OCI-M1 (cell line): ENCODE measurements at places on chromosomes 3 and 15.

GRCh38 chr3:148455098-148455497, 242.6 kb upstream of the AGTR1 start:
- no peak for DNase-seq

- peak; percentile 4 for DNase-seq
These were observed 141.4 kb downstream of the TBL1XR1 start for GRCh38 chr3:177055605-177056571.

DNA sequence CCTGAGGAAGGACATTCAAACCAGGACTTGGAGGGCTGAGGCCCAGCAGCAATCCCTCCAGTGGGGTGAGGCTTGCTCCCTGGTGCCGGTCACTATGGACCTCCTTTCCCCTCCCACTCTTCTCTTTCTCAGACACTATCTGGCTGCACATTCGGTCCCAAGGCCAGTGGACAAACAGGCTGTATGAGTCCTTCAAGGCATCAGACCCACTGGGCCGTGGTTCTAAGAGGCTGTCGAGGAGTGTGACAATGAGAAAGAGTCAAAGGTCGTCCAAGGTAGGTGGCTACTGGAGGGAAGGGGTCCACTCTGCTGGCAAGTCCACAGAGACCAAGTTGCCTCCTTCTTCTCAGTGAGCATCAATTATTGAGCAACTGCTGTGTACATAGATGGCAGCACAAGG, 28.0 kb downstream of the NOX5 start:
- no peak for DNase-seq

DNA sequence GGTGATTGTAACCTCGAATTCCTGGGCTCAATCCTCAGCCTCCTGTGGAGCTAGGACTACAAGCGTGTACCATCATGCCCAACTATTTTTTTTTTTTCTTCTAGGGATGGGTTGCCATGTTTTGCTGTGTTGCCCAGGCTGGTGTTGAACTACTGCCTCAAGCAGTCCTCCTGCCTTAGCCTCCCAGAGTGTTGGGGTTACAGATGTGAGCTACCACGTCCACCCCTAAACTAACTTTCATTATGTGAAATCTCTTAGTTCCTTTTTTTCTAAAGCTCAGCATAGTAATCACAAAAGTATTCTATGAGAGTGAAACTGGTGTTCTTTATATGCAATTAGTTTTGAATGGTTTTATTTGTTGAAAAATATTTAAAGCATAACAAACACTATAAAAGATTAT, 92.1 kb downstream of the XRN1 start:
- DNase-seq, result no peak

DNA sequence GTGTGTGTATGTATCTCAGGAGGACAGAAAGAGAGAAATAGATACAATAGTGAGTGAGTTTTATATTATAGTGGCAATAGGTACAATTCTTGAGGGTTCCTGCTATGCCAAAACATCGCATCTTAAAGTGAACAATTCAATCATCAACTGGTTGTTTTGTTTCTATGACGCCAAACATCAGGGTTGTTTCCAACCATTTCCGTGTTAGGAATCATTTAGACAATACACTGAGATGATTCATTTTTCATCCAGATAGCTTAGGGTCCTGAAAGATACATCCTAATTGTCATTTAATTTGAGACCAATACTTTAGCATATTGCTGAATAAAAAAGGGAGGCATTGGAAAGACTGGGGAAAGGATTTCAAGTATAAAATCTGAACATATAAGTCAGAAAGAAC, 472.2 kb downstream of the MCTP2 start:
- DNase-seq, result no peak

DNA sequence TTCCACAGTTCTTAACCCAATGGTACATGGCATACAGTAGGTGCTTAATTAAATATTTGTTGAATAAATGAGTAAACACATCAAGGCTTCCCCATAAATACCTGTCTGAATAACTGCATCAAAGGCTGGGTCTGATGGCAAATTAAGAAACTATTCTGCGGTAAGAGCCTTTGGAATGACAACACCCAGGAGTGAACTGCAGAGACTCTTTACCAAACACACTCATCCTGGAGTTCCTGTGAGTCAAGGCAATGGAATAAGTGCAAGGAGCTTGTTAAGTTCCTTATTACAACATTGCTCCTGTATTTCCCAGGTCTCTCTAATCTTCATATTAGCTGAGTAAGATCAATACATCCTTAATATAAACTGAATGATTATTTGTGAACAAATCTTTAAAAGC, 119.9 kb upstream of the STT3B start:
- DNase-seq, result no peak

DNA sequence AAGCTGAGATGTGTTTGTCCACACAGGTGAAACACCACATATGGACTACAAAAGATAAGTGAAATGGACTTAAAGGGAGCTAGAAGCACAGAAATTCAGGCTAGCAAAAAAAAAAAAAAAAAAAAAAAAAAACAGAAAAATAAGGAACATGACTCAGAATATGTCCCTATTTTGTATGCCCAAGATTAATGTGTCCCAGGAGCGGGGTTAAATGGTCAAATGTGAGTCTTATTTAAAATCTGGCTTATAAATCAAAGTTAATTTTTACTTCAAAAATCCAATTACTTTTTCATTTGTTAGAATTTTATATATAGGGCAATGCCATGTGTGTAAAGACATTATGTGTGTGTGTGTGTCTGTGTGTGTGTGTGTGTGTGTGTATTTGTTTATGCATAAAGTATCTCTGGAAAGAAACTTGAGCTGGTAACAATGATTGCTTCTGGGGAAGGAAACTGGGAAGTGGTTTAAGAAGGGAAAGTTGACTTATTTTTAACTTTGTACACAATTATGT, 986.5 kb downstream of the ROBO2 start:
- DNase-seq, result no peak

- DNase-seq, result no peak
These were observed 18.0 kb downstream of the SLC6A1 start for GRCh38 chr3:11010426-11011165.

DNA sequence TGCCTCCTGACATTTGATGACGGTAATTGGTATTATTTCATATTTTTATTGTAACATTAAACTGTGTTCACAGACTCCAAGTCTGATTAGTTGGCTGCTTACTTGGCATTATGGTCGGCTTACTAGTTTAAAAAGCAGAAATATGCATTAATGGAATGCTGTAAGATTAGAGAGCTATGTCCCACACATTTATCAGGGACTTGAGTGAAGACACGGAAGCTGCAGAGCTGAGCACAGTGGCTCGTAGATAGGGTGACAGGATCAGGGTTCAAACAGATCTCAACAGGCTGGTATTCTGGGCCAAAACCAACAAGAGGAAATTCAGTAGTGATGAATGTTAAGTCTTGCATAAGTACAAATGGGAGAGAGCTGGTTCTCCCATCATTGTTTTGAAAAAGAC, 113.8 kb downstream of the ADAMTSL3 start:
- no peak for DNase-seq

- DNase-seq, result no peak
These were observed 39.2 kb downstream of the TFRC start for GRCh38 chr3:196042673-196043072.

DNA sequence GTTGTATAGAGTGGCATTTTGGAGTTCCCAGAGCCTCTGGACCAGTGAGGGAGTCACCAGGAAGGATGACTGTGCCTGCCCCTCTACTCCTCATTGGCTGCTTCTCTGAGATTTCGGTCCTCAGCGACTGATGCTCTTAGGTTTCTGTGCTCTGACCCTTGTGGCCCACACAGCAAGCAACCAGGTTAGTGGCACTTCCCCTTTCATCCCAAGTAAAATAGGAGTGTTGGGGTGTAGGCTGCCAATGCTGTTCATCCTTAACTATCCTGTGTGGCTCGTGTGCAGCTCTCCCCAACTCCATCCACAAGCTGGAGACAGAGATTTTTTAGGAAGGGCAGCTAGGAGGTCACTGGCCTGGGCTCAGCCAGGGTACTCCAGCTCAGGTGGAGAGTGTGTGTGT, 21.3 kb downstream of the PRR23A start:
- DNase-seq, result no peak

- DNase-seq, result no peak
These were observed 165.0 kb downstream of the SUCNR1 start for GRCh38 chr3:152038490-152038889.

DNA sequence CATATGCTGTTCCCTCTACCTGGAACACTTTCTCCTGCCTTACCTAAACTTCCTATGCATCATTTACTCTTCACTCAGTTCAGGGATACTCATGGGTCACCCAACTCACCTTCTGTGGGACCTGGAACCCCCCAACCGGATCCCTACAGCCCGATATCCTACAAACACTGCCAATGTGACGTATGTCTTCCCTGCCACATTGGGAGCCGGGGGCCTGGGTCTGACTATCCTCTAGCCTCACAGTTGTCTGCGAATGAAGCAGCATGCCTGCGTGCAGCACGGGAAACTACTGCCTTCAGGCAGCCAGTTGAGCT, 405 bp downstream of the NPRL2 start:
- no peak for DNase-seq

DNA sequence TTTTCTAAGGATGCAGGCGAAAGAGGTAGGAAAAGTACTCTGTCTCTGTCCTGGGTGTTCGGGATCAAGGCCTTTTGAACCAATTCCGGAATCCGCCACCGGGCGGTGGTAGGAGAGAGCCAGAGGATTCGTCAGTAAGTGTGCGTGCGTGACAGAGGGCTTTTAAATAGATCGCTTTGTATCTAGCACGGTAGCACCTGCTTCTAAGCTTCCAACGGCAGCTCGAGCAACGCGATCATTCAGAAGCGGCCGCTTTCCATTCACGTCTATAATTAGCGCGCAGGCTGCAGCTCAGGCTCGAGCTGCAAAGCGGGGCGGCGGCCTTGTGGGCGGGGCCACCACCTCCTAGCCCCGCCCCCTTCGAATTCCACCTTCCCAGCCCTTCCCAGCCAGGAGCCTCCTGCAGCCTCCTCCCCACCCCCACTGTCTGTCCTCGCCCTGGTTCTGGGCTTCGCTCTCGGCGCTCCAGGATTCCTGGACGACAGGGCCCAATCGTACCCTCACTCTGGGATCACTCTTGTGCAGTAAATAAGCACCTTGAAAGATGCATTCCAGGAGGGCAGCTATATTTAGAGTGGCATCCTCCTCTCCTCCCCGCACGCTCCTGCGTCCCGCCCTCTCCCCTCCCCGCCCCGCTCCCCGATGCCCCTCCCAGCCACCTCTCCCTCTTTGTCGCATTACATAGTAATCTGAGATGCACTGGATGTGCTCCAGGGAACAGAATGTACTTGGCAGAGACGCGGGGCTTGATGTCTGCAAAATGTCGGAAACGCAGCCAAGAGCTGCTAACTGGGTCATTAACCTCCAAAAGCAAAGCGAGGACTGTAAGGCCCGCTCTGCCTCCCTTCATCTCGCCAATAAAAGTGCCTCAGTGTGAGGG, 224.1 kb upstream of the TPRG1 start:
- DNase-seq, result no peak

DNA sequence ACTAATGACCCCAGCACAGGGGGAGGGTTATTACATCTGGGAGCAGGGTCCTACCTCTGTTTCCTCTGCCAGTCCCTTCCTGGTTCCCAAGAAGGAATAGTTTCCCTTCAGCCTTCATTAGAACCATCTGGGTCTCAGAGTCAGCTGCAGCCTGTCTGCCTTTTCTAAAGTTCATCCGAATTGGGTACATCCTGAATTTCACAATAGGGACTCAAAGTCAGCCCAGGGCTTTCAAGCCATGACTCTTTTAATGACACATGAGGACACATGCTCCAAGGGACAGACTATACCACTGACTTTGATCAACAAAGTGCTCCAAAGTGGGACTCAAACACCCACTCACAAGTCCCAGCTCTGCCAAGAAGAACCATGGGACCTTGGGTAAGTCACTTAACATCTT, 12.7 kb upstream of the CRABP1 start:
- DNase-seq, result no peak

- no peak for DNase-seq
These were observed 172.8 kb downstream of the OSBPL10 start for GRCh38 chr3:31808143-31808720.

DNA sequence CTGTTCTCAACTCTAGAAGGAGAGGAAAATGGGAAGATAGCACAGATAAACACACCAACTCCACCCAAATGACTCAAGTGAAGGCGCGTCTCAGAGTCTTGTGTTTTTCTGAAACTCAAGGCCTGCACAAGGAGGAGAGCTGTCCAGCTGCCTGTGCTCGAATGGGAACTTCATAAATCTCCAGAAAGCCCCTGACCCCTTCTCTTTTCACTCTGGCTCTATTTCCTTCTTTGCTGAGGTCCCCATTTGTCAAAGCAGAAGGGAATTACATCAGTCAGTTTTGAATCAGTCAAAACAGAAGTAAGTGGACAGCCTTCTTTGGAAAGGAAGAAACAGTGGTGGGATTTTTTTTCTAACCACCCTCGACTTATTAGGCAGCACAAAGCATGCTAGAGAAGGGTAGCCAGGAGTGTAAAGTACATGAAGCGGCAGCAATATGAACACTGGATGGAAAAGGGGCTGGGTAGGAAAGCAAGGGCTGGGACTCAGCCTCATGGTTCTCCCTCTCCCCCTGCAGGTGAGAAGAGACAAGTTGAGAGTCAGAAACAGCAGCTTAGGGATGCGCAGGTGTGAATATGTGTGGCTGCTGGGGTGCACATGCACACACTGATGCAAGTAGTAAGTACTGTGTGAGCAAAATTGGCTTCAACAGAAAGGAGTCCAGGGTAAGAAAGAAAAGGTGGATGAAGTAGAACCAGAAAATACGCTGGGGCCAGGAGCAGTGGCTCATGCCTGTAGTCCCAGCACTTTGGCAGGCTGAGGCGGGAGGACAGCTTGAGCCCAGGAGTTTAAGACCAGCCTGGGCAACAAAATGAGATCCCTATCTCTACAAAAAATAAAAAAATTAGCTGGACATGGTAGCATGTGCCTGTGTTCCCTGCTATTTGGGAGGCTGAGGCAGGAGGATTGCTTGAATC, 36.6 kb upstream of the MAGEF1 start:
- DNase-seq, result peak; percentile 6

DNA sequence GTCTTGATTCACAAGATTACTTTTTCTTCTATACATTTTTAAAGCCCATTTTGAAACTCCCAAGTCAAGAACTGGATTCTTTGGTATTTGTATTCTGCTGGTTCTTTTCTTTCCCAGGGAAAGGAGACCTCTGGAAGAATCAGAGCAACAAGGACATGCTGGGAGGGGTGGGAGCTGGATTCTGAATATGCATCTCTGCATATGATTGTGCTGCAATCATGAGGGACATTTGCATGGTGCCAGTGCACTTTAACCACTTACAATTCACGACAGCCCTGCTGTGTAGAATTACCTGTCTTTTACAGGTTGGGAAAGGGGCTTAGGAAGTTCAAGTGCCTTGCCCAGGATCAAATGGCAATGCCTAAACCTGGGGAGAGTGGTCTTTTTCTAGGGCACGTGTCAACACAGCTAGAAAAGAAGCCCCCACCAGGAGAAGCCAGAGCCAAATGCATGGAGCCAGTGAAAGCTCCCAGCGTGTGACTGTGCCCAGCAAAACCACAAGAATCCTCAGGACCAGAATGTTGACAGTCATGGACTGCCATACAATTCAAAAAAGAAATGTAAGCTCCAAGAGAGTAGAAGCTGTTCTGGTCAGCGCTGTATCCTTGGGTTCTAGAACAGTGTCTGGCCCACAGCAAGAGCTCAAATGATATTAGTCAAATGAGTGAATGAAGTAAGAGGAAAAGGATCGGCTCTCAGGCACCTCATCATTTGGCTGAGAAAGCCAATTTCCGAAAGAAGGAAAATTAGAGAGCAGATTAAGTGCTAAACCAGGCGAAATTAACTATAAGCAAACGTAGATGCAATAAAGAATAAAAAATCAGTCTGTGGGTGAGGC, 84.5 kb upstream of the MEF2A start:
- DNase-seq, result no peak
